H1 (cell line): ENCODE measurements at places on chromosomes 3 and 15.

- DNase-seq, result no peak
Measured at GRCh38 chr3:22724420-22724819, 478.7 kb upstream of the UBE2E2 start.

- no peak for DNase-seq
Measured at GRCh38 chr3:22659651-22660475, 543.3 kb upstream of the UBE2E2 start.

GRCh38 chr15:93372208-93372864 is 283.3 kb upstream of the RGMA start:
- no peak for DNase-seq

DNA sequence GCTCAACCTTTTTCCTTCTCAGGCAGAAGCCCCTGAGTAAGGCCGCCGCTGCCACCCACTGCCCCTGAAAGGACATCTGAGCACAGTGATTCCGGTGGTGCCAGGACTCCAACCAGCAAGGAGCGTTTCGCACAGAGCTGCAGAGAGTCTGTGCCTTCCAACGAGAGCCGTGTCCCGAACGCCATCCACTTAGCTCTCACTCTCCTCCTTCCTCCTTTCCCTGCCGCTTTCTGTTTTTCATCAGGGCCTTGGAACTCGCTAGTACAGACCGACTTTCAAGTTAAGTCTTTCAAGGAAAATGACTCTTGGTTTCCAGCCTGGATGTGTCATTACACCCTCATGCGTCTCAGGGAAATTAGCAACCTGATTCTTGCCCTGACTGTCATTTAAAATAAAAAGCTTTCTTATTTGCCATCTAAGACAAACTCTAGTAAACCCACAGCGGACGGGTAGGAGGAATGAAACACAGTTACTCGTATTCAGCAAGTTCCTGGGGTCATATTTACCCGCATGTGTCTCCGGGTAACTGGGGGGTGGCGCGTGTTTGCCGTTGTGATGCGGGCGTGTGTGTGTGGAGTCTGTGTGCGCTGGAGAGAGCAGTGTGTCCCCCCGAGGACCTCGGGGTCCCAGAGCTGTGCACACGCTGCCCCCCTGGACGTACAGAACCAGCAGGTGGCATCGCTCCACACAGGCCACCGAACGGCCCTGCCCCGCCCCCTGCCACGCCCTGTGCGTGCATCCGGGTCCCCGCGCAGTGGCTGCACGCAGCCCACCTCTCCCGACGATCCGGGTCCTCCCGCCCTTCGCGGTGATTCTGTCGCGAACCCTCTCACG is 30.4 kb upstream of the ALDH1A3 start:
- no peak for DNase-seq

DNA sequence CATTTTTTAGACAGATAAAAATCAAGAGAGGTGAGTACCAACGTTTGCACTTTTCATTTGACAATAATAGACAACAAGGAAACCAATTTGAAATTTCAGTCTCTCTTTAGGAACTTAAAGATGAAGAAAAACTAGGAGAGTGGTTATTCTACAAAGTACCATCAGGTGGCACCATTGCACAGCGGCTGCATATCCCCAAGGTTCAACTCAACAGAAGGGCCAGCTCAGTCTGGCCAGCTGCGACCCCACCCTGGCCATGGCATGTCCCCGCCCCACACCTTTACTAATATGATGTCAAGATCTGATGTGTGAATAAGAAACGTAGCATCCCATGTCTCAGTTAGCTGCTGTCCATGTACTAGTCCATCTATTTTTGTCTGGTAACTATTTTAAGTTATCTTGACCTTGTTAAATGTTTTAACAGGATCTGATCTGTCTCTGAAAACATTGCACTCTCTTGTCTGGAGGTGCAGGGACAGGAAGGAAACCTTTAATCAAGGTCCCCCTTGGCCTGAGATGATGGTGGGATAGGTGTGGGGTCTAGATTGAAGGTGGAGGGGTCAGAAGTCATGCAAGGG is 35.5 kb upstream of the CGNL1 start:
- DNase-seq, result no peak

- DNase-seq, result no peak
Measured at GRCh38 chr3:122923611-122924010, 104.0 kb downstream of the SEMA5B start.
